ENCODE measurements at places on chromosomes 16 and 17.

- no peak for DNase-seq
Observed at GRCh38 chr16:14017886-14018285, 53.2 kb upstream of the MRTFB start.

DNA sequence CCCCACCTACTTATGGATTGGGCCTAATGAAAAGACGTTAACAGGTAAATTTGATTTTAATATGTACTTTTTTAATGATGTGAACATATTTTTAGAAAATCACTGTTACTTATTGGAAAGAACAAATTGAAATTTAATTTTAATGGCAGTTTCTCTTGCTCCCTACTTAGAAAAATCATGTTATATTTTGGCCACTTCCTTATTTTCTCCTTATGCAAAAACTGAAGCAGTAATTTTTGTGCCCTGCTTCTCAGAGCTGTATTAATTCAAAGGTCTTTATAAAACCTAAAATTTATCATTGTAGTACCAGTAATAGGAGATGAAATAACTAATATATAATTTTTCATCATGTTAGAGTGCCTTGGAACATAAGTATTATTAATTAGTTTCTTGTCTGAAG, 2.8 kb downstream of the ZPBP2 start:
- no peak for DNase-seq

GRCh38 chr17:65055708-65056638, 567 bp downstream of the GNA13 start:
- DNase-seq = peak; percentile 75

DNA sequence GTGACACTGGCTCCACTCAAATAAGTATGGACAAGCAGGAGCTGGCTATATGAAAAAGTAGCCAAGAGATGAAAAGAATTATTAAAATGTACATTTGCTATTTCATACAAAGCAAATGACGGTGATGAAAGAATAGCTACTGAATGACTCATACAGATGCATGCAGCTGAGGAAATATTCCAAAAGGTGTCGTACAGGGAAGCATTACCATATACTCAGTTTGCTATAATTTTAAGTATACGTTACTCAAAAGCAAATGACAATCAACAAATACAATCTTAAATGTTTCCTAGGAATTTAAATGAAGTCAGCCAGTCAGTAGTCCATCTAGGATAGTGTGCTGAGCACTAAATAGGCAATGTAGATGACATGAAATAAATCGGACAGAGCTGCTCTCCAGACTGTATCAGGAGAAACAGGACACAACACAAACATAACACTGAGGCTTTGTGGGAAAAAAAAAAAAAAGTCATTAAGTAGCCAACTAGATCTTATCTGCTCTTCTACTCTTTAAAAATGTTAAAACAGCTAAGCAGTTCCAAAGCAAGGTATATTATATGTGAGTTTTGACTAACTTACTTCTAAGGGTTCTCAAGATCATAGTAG, 65.0 kb downstream of the NCOR1 start:
- peak; percentile 78 for DNase-seq

- no peak for DNase-seq
Observed at GRCh38 chr17:50154604-50155003, 4.1 kb upstream of the PPP1R9B start.
